ENCODE measurements at places on chromosomes 7 and 10. TPM values are rescaled to one million over a fixed set of nuclear protein-coding genes. Genes with fewer than 3 reads are reported as not detected.

Gene ZNHIT1
- 24.6 TPM for total RNA-seq

Gene CACNB2
- total RNA-seq, result not detected

Gene LRRC18
- not detected for total RNA-seq

Gene GRM3
- not detected for total RNA-seq

Gene PALD1
- total RNA-seq, result 0.08 TPM

Gene NPC1L1
- total RNA-seq, result 0.06 TPM

Gene KEL
- 0.46 TPM for total RNA-seq

Gene SOSTDC1
- total RNA-seq, result not detected
